ENCODE measurements at places on chromosomes 2 and 18.

DNA sequence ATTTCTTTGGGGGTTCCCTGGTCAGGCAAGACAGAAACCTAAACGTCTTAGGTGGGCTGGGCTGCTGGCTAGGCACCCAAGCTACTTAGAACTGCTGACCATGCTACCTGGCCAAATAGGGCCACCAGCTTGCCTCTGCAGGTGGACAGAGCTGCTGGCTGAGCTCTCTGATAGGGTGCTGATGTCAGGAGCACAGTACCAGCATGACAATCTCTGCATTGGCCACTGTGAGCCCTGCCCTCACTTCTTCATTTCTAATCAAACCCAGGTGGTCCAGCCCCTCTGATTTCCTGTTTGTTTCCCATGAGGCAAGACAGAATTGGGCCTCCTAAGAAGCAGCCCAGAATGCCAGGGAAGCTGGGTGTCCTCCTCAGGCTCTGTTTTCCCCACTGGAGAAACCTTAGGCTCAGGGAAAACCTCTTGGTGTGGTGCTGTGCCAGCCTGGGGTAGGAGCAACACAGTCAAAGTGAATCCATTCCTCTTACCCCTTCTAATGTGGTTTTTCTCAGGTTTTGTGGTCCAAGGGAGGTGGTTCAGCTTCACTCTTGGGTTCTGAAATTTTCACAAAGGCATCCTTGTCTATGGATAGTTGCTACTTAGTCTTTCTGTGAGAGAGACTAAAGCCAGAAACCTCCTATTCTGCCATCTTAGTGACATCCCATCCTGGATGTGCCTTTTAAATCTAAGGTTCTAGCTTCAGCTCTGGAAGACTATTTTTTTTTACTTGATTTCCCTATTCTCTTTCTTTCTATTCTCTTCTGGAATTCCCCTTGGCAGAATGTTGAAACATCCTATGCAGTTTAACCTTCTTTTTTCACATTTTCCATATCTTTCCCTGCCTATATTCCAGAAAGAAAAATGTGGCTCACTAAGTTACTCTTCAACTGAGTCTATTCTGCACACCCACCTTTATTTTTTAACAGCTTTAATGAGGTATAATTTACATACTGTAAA is 15.2 kb downstream of the SP100 start:
- no peak for DNase-seq

GRCh38 chr2:98253461-98254070 is 92.7 kb upstream of the CNGA3 start:
- no peak for DNase-seq

DNA sequence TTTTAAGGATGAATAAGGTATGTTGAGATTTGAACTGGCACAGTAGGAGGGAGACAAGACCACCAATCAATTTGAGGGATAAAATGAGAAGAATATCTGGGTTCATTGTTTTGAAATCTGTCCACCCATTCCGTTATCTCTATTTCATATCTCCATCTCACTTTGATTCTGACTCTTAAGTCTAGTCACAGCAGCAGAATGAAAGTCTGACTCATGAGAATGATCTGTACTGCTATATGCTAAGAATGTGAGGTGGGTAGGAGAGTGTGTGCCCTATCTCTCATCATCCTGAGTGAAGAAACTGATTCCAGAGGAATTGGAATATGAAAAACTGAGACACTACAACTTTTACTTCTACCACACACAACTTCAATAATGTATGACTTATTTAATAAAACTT is 1994.5 kb upstream of the PIK3C3 start:
- no peak for DNase-seq

GRCh38 chr2:144548532-144549191 is 28.7 kb upstream of the ZEB2 start:
- DNase-seq = no peak

DNA sequence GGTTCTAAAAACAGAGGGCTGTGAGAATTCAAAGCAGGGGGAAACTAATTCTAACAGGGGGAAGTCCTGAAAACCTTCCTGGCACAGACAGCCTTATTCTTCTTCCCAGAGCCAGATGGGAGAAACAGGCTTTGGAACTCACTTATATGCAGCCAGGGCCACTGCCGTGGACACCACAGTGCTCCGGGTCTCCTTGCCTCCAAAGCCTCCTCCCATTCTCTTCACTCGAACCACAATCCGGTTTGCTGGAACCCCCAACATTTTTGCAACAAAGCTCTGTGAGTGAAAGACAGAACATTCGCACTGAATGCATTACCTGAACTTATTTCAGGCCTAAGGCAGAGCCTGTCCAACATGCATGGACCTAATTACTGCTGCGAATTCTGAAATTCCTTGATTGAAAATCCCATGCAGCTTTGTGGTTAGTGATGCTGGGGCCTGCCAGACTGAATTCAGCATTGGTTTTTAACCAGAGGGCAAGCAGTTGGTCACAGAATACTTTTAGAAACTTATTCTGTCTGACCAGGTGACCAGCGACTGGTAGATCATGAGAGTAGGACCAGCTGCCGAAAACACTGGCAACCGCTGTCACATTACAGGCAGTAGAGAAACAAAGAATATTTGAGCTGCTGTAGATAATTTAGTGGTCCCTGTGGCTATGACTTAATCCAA is 48.6 kb downstream of the XDH start:
- DNase-seq = no peak

- no peak for DNase-seq
Measured at GRCh38 chr2:230751062-230751461, 38.4 kb downstream of the CAB39 start.

- no peak for DNase-seq
Measured at GRCh38 chr2:218003981-218004419, 1.2 kb upstream of the TNS1 start.

GRCh38 chr2:197539734-197540133 is 23.9 kb downstream of the MOB4 start:
- DNase-seq = no peak

- no peak for DNase-seq
Measured at GRCh38 chr2:238595750-238596570, 169.2 kb downstream of the ASB1 start.

DNA sequence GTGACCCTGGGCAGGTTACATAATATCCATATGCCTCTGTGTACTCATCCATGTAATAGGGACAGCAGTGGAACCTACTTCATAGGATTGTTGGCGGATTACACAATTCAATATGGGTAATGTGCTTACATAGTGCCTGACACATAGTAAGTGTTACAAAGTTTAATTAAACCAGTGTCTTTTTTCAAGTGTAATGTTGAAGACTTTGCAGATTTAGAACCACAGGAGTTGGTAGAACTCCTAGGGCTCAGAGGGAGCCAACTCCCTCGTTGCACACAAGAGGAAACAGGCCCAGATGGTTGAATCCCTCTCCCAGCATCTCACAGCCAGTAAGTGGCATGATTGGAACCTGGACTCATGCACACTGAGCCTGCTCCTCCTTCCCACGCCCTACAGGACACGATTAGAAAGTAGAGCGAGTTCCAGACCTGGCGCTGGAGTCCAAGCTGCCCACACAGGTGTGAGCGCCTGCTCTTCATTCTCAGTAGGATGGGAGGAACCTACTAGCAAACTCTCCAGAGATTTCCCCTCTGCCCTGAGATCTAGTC is 97.8 kb downstream of the VSNL1 start:
- DNase-seq = no peak

- DNase-seq = no peak
Measured at GRCh38 chr2:217335341-217335966, 475.6 kb upstream of the TNP1 start.

DNA sequence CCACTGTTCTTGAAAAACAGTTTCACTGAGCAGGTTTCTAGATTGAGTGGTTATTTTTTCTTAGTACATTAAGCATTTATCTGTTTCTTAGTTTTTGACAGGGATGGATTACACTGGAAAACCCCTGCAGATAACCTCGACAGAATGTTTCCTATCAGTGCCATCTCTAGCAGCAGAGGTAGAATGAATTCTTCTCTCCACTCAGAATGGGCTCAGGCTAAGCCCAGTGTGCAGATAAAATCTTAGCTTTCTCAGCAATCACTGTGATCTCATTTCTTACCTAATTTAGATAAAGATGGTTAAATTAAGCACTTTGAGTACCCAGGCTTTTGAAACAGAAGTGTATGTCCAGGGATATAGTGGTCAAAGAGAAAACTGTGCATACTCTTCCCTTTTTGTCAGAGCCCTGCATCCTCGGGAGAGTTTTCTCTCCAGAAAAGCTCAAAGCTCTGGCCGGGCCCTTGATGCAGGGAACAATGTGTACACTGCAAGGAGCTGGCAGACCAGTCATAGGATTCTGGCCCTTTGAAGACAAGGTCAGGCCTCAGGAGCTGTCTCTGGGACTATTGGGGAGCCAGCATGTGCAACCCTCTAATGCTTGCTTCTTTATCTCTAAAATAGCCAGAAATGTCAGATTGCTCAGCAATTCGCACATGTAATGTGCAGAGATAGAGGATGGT is 10.6 kb upstream of the AKAIN1 start:
- no peak for DNase-seq

GRCh38 chr2:240240781-240241180 is 100.3 kb upstream of the OTOS start:
- no peak for DNase-seq

DNA sequence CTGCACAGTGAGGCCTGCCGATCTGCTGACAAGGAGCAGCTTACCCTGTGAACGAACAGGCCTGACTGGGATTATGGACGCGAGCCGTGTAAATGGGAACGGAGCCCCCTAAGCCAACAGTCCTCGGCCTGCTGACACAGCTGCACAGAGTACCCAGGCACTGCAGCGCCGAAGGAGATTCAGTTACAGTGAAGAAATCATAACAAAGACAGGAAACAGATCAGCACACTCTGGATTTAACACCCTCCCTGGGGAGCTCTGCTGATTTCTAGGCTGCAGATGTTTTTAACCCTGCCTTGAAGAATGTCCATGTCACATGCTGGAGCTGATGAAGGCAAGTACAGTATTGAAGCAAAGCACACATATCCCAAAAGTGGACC is 43.4 kb downstream of the COLEC12 start:
- no peak for DNase-seq

- DNase-seq = no peak
Measured at GRCh38 chr2:208489687-208490086, 83.1 kb downstream of the PTH2R start.

All from activated CD4-positive, alpha-beta T cell treated with anti-CD3 and anti-CD28 coated beads for 48 hours (primary cell).